ENCODE measurements at places on chromosomes 6 and 20.

DNA sequence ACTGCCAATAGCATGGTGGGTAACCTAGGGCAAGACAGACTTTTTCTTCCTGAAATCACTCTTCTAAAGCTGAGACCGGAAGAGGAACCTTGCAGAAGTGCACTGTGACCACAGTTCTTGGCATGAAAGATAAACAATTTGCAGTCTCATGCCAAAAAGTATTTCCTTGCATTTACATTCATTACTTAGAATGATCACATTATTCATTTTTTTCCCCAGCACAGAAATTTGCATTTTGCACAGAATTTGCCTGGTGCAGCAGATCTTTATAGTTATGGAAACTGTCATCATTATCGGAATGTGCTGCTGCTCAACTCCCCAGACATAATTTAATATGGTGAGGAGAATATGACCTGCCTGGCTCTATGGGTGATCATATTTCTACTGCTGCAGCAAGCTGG lies 42.2 kb upstream of the EDN3 start:
- DNase-seq: no peak

GRCh38 chr6:66402873-66403272 lies 695.8 kb upstream of the EYS start:
- no peak for DNase-seq

- DNase-seq: no peak
Observed at GRCh38 chr6:53831936-53832660, 37.3 kb downstream of the LRRC1 start.

DNA sequence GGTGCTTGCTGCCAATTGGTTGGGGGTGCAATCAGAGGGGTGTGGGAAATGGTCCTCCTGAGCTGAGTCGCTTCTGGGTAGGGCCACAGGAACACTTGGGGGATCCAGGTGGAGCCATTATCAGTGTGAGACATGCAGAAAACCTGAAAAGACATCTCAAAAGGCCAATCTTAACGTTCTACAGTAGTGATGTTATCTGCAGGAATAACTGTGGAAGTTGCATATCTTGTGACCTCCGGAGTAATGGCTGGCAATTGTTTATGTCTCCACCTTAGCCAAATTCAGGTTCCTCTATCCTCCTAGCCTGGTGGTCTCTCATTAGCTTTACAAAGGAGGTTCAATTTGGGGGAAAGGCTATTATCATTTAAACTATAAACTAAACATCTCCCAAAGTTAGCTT lies 114.8 kb upstream of the SNX9 start:
- no peak for DNase-seq

DNA sequence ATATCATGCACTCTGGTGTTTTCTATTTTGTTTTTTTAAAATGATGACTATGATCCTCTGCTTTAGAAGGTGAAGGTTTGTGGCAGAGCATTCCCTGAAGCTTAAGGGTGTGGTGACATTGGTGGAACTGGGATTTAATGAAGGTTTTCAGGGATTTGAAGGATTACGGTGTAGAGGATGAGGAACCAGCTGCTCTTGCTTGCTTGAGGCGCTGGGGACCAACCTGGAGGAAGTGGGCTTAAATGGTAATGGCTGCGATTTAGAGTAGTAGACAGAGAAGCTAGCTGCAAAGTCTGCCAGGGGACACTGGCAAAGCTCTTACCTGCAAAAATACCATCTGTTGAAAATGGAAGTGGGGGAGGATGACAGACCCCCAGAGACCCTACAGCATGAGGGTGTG lies 241.8 kb downstream of the CLIC5 start:
- DNase-seq: no peak

DNA sequence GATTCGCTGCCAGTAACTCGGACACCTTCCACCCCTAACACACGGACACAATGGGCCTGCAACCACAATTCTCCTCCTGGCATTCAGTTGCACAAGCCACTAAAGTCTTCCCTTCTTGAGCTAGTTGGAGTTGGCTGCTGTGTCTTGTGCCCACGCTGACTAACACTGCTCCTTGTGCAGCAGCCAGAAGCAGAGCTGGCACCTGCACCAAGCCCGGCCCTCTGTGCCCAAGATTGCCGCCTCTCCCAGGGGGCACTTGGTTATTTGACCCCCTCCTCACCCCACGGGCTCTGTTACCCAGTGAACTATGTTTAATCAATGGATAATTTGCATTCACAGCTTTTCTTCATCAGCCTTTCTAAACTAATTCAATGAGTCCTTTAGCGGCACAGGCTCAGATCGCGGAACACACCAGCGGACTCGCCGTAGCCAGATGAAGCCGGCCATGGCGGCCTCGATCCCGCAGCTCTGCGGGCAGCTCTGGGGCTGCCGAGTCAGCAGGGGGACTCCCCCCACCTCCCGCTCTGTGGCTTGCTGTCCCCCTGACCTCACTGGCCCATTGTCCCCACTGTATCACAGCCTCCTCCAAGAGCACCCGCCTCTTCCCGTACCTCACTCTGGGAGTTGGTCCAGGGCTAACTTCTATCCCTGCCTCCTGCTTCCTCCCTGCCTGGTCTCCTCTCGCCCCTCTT lies 94.8 kb upstream of the AFDN start:
- DNase-seq: no peak

GRCh38 chr20:53524589-53525312 lies 68.9 kb downstream of the ZNF217 start:
- DNase-seq: no peak

DNA sequence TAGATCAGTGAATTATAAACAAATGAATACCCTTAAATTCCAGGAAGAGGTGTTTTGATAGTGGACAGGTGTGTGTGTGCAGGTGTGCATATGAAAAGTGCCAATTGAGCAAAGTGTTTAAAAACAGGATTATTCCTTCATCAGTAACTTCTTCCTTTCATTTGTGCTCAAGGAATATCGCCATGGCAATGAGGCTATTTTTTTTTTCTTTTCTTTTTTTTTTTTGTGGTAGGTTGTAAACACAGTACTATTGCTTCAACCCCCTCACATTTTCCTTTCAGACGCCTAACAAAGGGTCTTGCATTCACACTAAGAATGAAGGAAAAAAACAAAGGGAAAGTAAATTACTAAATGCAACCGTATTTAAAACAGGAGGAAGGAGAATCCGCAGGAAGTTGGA lies 2.0 kb upstream of the HSPA1B start:
- no peak for DNase-seq

DNA sequence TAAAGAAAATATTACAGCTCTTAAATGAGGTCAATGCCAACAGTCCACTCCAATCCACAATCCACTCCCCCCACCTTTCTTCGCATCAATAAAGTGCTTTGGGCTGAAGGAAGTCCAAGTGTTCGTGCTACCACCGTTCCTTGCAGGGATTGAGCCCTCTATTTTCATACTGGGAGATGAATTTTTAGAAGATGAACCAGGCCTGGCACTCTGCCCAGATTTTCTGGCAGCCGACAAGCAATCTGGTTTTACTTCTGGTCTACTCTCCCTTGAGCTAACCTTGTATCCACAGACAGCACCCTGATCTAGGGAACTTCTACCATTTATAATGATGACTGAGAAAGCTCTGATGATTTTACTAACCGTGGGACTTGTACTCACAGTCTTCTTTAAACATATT lies 72.3 kb downstream of the BTBD9 start:
- DNase-seq: no peak

- no peak for DNase-seq
Observed at GRCh38 chr6:56091159-56091869, 156.1 kb downstream of the COL21A1 start.

- no peak for DNase-seq
Observed at GRCh38 chr6:132168961-132169360, 217.8 kb upstream of the CCN2 start.

DNA sequence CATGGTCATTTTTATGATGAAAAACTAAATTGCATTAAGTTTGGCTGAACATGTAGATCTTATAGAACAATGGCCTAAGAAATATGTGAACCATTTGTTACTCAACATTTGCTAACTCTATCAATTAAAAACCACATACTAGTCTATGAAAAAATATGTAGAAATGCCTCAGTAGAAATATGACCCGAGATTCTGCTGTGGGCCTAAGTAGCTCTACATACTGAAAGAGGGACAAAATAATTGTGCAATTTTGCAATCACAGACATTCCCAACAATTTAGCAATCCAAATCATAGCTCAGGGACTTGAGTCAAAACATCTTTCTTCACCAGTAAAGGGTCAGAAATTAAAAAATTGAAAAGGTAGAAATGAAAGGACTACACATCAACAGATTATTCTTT lies 619.0 kb downstream of the FRK start:
- no peak for DNase-seq

GRCh38 chr20:48411245-48411644 lies 416.6 kb downstream of the PREX1 start:
- DNase-seq: no peak

GRCh38 chr6:37785002-37785662 lies 34.4 kb upstream of the ZFAND3 start:
- DNase-seq: no peak

DNA sequence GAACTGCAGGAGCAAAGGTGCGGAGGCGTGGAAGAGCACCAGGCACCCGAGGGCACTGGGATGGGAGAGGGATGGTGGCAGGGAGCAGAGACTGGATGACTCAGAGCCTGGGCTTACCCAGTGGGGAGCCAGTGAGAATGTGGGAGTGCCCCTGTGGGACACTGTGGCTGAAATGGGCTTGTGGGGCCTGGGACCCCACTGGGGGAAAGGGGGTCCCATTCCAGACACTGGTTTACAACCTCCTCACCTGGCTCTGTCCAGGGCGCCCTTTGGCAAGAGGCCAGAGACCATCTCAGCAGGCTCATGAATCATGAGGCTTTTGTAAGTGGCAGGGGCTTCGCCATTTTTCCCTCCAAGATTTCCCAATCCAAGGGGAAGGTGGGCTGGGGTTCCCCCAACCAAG lies 124.0 kb upstream of the MAFB start:
- no peak for DNase-seq

DNA sequence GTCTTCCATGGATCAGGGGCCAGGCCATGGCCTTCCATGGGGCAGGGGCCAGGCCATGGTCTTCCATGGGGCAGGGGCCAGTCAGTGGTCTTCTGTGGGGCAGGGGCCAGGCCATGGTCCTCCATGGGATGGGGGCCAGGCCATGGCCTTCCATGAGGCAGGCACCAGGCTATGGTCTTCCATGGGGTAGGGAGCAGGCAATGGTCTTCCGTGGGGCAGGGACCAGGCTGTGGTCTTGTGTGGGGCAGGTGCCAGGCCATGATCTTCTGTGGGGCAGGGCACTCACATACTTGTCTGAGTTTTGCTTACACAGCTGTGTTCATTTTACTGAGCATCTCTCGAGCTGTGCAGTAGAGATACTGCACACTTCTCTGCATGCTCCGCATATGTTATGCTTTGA lies 57.3 kb upstream of the THBS2 start:
- no peak for DNase-seq

DNA sequence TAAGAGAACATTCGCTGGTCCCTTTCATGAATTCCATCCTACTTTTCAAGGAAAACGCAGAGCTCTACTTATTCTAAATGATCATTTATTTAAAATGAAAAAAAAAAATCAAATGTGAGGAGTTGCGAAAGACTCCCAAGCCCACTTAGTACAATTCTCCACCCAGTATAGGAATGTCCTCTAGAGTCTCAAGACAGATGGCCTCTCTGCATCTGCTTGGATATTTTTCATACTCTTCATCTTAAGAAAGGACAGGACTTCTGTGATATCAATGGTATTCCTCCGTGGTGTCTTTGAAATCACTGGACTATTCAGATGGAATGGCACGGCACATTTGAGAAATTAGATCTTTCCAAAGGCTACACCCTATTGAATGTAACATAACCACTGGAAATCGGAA lies 107.1 kb downstream of the PTPRK start:
- no peak for DNase-seq

GRCh38 chr6:82246370-82246769 lies 1.2 kb downstream of the IBTK start:
- no peak for DNase-seq

DNA sequence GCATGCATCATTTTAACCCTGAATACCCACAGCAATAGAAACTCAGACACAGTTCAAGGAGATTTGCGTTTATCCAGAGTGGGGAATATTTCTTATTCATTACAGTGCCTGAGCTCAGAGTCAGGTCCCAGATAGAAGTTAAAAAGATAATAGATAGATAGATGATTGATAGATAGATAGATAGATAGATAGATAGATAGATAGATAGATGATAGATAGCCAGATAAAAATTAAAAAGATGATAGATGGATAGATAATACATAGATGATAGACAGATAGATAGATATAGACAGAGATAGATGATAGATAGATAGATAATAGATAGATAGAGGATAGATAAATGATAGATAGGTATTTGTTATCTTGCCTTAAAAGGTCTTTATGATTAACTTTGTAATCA lies 184.7 kb downstream of the MYLK4 start:
- DNase-seq: no peak

DNA sequence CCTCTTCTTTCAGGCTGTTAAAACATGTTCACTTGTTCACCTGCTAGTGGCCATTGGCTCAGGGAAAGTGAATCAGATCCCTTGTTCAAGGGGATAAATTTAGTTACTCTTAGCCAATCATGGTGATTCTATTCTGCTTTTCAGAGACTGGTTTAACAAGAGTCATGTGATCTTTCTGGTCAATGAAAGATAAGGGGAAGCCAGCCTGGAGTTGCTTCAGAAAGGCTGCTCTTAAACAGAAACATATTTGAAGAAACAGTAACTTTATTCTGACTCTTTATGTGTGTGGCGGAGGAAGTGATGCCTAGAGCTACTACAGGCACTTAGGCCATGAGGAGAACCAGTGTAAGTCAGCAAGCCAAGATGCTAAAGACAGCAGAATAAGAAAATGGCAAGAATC lies 28.1 kb upstream of the AHI1 start:
- DNase-seq: no peak

DNA sequence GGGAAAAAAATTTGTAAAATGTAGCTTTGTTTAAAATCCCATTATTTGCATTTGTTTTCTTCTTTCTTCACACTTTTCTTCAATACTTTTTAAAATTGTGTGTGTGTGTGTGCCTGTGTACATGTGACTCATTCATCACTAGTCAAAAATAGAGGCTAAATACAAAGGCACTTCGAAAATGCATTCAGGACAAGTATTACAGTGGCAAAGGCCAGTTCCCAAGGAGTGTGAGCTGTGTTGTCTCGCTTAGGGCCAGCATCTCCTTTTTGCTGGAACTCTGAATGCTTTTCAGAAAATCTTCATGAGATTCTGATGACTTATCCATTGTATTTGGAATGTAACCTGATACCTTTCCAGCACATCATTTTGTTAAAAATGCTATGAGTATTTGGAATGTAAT lies 288.5 kb upstream of the CNR1 start:
- DNase-seq: no peak

- DNase-seq: no peak
Observed at GRCh38 chr6:15171026-15171425, 74.8 kb upstream of the JARID2 start.

- DNase-seq: no peak
Observed at GRCh38 chr6:113629256-113629655, 227.9 kb upstream of the MARCKS start.
